ENCODE measurements at places on chromosomes 3 and 15. TPM values are rescaled to one million over a fixed set of nuclear protein-coding genes. Genes with fewer than 3 reads are reported as not detected.

The FANCD2OS gene
- polyA plus RNA-seq = not detected

The WNT7A gene
- not detected for polyA plus RNA-seq

The LEO1 gene
- polyA plus RNA-seq = 31.8 TPM

DNA sequence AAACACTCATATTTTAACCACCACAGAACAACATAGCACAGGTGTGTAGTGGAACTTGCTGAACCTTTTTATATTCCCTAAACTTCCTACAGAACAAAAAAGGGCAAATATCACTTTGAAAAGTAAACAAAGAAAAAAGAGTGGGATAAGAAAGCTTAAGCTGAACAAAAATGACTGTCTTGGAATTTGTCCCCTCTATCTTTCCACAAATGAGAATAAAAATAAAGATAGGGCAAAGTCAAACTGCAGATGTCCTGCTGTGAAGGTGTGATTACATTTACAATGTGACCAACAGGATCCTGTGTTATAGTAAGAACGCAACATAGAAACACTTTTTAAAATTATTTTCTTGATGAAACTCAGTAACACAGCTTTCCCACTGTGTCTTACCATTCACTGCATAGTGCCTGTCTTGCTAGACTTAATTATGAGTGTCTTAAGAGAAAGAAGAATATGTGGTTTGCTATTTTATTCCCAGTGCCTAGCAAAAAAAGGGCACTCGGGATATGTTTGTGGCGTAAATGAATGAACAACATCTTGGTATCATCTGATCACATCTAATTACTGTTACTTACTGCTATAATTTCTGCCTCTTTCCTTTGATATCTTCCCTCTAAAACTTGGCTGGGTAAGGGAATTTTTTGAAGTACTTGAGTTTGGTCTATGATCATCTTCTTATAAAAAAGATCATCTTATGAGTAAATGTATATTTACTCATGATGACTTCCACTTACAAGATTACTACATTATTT lies 67.5 kb downstream of the DENND4A start:
- DNase-seq = no peak

DNA sequence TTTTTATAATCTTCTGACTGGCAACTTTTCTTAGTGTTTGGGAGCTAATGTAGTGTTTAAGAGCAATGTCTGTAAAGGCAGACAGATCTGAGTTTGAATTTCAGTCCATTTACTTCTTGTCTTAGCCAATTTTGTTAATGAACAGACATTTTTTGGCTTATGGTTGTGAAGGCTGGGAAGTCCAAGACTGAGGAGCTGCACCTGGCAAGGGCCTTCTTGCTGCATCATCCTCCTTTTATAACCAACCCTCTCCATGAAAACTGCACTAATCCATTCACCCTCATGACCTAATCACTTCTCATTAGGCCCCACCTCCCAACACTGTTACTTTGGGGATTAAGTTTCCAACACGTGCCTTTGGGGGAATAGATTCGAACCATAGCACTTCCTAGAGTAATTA lies 164.5 kb downstream of the GAP43 start:
- no peak for DNase-seq

DNA sequence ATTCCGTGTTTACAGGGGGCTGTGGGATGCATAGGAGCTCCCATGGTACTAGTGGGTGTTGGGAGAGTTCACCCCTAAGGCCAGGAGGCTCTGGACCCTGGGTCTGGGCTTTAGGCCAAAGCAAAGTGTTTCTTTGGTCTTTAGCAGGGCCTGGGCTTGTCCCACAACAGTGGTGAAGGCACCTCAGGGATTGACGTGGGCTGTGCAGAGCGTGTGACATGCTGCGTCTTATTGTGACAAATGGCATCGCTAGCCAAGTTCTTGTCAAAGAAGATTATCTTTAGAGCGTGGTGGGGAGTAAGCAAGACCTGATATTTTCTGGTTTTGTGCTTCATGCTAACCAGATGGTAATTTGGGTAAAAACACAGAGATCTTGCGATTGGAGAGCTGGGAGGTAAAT lies 170.1 kb downstream of the APBA2 start:
- no peak for DNase-seq

DNA sequence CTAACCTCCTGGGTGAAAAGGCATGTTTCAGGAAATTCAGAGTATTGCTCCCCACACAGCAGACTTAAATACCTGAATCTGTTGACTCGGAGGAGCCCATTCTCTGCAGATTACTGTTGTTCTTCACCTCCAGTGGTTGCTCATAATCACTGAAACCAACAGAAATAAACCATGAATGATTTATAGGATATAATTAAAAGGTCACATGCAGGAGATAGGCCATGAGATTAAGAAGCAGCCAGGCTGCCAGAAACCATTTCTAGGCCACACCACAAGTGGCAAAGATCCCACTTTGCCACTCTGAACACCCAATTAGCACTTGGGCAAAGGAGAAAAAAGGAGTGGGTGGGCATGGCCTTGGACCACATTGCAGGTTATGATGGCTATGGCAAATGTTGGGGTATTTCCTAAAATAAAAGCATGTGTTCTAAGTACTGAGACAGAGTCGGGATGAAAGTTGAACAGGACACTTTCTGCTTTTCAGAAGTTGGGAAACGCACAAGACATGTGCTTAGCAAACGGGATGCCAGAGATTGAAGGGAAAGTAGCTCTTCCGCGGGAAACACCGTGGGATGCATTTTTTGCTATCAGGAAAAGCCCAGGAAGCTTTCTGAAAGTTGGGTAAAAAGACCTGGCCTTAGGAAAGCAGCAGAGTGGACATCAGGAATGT lies 1.5 kb downstream of the CDC25A start:
- no peak for DNase-seq

GRCh38 chr3:119862616-119863015 lies 80.7 kb downstream of the NR1I2 start:
- DNase-seq = no peak

The PPP1R14D gene
- 0.48 TPM for polyA plus RNA-seq

GRCh38 chr3:179837374-179837773 lies 184.5 kb downstream of the USP13 start:
- no peak for DNase-seq

- no peak for DNase-seq
Measured at GRCh38 chr3:125594125-125594524, 1.2 kb downstream of the OSBPL11 start.

DNA sequence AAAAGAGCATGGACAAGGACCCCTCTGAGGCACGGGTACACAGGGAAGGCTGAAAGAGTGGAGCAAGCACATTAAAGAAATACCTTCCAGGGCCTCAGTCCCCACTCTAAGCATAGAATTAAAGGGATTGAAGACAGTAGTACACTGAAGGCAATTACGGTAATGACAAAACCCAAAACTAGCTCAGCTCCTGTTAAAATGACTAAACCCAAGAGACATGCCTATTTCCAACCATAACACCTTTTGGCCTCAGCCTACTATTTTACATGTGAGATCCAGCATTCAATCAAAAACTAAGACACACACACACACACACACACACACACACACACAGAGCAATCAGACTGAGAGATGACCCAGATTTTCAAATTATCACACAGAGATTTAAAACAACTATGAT lies 19.8 kb downstream of the MAP4 start:
- no peak for DNase-seq

The HDAC11 gene
- 25.4 TPM for polyA plus RNA-seq

The PTPRG gene
- 87.4 TPM for polyA plus RNA-seq

- DNase-seq = no peak
Measured at GRCh38 chr15:74289671-74290070, 53.5 kb downstream of the CCDC33 start.

DNA sequence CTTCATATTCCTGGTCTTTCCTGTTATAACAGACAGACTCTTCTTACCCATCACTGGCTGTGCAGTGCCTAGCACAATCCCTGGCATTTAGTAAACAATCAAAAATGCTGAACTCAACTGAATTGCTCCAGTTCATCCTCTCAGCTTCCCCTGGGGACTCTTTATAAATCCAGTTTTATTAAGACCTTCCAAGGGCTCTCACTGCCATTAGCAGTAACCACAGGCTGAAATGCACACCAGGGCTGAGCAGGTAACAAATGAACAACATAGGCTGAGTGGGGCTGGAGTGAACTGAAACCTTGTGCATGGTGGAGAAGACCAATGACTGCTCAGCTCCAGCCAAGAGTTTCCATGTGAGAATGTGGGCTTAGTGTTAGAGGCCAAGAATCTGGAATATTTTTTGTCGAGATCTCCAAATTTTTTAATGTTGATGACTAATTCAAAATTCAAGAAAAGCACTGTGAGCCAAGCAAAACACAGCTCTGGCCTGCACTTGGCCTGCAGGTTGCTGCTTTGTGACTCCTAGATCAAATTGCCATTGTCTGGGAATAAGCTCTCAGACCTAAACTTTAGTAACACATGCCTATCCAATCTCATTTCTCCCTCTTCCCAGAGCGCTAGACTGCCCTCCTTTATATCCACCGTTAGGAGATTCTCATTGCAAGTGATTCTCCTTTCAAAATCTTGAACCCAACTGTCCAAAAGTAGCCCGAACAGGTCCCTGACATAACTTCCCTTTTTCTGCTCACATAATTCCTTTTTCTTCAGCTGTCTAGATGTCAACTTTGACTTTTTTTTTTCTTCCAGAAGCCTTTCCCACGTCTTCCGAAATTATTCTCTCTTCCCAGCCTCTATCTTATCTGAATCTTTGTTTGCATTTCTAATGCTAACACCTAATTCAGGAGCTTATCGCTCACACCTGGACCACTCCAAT lies 7.4 kb downstream of the SQOR start:
- DNase-seq = no peak

- no peak for DNase-seq
Measured at GRCh38 chr3:184241447-184242296, 7.1 kb downstream of the ALG3 start.

The CYP1A2 gene
- polyA plus RNA-seq = 0.23 TPM

GRCh38 chr15:82137261-82137660 lies 91.4 kb upstream of the MEX3B start:
- no peak for DNase-seq

GRCh38 chr3:16906682-16907081 lies 21.9 kb downstream of the PLCL2 start:
- DNase-seq = no peak

The ZKSCAN7 gene
- 13.7 TPM for polyA plus RNA-seq

GRCh38 chr3:124862006-124862405 lies 25.2 kb downstream of the ITGB5 start:
- DNase-seq = no peak

- no peak for DNase-seq
Measured at GRCh38 chr3:148992027-148992634, 791 bp downstream of the GYG1 start.

The TCF12 gene
- 173 TPM for polyA plus RNA-seq

- no peak for DNase-seq
Measured at GRCh38 chr3:114299941-114300624, 6.3 kb downstream of the TIGIT start.

GRCh38 chr15:51931638-51932037 lies 39.9 kb downstream of the LEO1 start:
- no peak for DNase-seq

DNA sequence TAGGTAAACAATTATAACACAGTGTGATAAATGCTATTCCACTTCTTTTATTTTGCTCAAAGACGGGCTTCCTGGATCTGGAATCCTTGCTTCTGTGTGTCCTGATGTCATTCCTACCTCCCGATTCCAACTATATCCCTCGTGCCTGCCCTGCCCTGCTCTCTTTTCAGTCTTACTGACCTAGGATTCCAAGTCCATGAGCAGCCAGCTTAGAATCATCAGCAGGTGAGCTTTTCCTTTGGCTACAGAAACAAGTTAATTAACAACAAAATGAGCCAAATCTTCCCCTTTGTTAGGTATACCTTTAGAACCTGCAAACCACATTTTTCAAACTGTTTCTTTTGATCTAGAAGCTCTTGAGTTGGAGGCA lies 21.9 kb upstream of the KPNA1 start:
- DNase-seq = no peak

The SNX22 gene
- 2.7 TPM for polyA plus RNA-seq

GRCh38 chr15:89628806-89629715 lies 26.2 kb downstream of the KIF7 start:
- DNase-seq = no peak

The LRRC2 gene
- 2.3 TPM for polyA plus RNA-seq

- DNase-seq = no peak
Measured at GRCh38 chr3:94146455-94146854, 83.6 kb downstream of the NSUN3 start.

The USP50 gene
- polyA plus RNA-seq = 0.89 TPM

The FBXO40 gene
- polyA plus RNA-seq = 0.02 TPM

DNA sequence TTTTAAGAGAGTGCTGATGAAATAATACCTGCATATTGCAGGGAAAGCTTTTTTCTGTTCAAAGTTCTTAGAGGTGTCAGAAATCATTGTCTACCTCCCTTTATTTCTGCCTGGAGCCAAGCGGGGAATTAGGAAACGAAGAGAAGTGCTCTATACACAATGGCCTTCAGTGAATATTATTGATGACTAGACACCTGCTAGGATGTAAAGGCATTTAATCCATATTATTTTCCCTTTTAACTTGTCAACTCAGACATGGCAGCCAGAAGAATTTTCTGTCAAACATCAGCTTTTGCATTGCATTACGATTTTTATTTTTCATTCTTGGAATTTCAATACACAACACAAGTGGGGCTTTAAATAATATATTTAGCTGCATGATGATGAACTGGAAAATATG lies 24.7 kb downstream of the CADM2 start:
- DNase-seq = no peak

The EXOG gene
- 19.0 TPM for polyA plus RNA-seq

- DNase-seq = no peak
Measured at GRCh38 chr3:110243081-110243480, 828.5 kb upstream of the NECTIN3 start.

GRCh38 chr3:123670743-123671142 lies 85.9 kb upstream of the HACD2 start:
- DNase-seq = no peak

- DNase-seq = no peak
Measured at GRCh38 chr3:141625506-141625905, 112.6 kb upstream of the RNF7 start.

The AADACL2 gene
- not detected for polyA plus RNA-seq

DNA sequence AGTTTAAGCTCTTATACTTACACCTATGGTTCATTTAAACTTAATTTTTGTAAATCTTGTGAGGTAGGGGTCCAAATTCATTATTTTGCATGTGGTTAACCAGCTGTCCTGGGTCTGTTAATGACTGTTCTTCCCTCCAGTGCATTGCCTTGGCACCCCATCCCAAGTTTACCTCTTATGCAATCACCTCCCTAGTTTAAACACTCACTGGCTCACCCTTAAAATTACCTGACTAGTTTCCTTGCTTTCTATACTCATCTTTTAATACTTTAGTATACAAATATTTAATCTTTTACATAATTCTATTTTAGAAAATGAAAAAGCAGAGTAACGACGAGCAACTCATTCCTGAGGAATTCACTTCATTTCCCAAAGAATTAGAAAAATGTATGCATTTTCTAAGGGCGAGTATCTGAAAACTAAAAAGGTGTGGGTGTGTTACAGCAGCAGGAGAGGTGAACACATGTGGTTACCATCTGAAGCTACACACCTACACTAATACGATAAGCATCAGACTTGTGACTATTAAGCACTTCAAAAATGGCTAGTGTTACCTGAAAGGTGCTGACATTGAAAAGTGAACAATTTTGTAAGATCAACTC lies 33.7 kb downstream of the TJP1 start:
- DNase-seq = no peak

DNA sequence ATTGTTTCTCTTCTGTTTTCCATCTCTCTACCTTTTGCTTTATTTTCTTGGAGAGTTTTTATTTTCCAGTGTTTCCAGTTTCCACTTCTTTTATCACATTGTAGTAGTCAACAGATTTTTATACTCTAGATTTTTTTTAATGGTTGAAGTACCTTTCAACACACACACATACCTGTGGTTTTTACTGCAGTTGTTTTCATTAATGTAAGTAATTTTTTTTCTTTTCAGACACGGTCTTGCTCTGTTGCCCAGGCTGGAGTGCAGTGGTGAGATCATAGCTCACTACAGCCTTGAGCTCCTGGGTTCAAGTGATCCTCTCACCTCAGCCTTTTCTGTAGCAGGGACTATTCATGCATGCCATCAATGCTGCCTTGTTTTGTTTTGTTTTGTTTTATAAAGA lies 472.5 kb upstream of the SGO1 start:
- no peak for DNase-seq
